ENCODE measurements at places on chromosomes 4 and X.

- no peak for DNase-seq
Observed at GRCh38 chrX:153883163-153883843, 2.7 kb downstream of the L1CAM start.

DNA sequence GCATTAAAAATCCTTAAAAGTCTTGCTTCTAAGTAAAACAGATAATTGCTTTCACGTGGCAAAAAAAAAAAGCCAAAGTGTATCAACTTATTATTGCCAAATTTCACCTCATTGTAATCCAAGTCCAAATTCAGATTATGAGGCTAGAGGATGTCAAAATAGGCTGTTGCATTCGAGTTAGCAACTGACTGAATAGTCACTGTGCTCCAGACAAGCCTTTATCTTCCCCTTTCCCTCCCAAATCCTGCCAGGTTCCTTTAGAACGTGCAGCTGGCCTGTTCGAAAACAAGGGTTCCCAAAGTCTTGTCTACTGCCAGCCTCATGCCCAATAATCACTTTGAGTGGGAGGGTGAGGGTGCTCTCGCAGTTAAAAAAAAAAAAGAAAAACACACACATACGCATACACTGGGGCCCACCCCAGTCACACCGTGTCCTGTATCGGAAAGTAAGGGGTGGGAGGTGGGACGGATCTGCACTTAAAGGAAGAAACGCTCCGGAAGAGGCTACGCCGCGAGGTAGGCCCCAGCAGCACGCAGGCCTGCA lies 603 bp downstream of the MAD2L1 start:
- peak; percentile 19 for DNase-seq

DNA sequence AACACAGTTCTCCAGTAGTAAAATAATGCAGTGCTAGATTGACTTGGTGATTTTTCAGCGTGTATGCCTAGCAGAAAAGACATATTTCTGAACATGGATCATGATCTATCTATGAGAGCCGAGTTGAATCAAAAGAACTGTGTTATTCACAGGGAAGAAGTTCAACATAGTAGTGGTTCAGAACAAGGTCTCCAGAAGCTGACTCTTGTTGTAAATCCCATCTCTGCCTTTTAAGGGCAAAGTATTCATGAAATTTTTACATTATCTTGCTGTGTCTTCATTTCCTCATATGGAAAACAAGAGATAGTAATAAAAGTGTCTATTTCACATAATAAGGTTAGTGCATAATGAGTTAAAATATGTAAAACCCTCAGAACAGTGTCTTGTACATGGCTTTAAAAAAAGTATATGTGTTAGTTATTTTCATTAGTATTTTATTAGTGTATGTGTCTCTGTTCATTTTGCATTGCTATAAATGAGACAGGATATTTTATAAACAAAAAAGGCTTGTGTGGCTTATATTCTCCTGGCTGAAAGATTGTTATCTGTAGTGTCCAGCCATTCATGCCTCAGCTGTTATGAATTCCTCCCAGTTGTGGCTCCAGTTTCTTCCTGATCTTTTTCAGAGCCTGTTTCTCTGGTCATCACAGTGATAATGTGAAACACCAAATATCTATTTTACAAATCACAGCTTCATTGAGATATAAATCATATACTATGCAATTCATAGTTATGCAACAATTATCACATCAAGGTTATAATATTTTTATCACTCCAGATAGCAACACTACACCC lies 1351.2 kb downstream of the STIM2 start:
- DNase-seq = no peak

- DNase-seq = peak; percentile 38
Observed at GRCh38 chr4:147969573-147970385, 237.9 kb downstream of the ARHGAP10 start.

DNA sequence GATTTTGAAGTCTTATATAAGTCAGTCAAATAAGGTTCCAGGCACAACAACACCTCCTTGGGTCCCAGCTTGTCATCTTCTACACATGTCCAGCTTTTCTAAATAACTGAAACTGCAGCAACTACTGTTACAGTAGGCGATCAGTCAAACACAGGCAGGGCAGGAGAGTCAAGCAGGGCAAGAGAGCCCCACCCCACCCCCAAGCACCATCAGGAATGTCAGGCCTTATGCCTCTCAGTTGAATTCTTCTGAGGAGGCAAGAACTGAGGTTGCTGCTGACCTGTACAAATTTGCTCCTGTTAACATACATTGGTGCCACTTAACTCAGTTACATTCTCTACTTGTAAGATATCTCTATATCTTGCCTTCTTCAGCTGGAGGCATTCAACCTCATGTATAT lies 608.8 kb upstream of the PCDH10 start:
- DNase-seq = no peak

- DNase-seq = peak; percentile 2
Observed at GRCh38 chrX:103063191-103063845, 653 bp downstream of the BEX1 start.

DNA sequence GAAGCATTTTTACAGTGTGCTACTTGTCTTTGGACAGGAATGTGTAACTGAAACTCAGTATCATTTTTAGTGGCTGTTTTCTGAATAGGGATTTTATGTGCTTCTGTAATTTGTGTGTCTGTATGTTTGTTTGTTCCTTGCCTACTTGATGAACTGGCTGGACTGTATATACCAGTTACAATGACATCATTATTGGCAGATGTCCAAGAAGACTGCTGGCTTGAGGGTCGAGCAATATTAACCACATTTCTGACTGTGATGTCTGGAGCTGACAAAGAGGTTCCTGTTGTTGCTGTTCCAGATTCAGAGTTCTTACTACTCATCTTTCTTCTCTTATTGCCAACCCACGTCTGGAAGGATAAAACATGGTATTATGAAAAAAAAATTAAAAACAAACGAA lies 33.0 kb downstream of the HDX start:
- DNase-seq = no peak

DNA sequence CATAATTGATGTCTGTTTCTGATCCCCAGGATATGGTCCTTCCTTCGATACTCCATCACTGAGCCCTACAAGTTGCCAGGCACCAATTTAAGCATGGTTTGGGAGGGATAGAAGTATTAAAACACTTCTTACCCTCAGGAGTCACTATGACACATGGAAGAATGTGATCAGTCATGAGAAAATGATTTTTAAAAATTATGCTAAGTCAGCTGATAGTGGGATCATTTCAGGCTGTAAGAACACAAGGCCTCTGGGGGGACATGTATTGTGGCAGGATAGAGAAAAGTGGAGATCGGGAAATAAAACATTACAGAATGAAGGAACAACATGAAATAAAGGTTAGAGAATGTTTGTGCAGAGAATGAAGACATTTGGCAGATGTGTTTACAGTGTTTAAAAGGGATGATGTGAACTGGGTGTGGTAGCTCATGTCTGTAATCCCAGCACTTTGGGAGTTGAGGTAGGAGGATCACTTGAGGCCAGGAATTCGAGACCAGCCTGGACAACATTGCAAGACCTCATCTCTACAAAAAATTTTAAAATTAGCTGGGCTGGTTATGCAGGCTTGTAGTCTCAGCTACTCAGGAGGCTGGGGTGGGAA lies 64.0 kb downstream of the ELOVL6 start:
- no peak for DNase-seq

- no peak for DNase-seq
Observed at GRCh38 chrX:133640161-133641015, 225.1 kb upstream of the GPC4 start.

Measured in inflammatory macrophage treated with lipopolysaccharide for 1 hour (primary cell).